NCI-H1417 treated with DMSO at 0.1 percent for 48 hours (cell line): ENCODE measurements at places on chromosomes 1 and 21.

GRCh38 chr1:230350208-230350921 is 75.8 kb downstream of the PGBD5 start:
- no peak for DNase-seq

- DNase-seq: no peak
These were observed 97.8 kb upstream of the LPGAT1 start for GRCh38 chr1:211928290-211928801.

DNA sequence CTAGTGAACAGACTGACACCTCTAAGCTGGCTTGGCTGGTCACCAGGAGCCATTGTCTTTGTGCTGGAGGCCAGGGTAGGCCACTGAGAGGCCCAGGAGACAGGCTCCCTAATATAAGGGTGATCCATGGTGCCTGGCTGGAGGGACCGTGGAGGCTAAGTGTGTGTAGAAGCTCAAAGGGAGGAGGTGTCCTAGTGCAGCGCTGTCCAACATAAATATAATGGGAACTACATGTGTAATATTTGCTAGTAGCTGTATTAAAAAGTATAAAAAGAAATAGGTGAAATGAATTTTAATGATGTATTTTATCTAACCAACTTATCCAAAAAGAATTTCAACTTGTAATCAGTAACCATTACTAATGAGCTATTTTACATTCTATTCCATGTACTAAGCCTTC is 35.0 kb downstream of the SOX13 start:
- no peak for DNase-seq

- DNase-seq: no peak
These were observed 11.4 kb downstream of the DESI2 start for GRCh38 chr1:244664353-244664752.

GRCh38 chr1:150281758-150282557 is at the start of gene CIART:
TSS of gene CIART (plus strand) at chr1:150282554. CDS start at chr1:150283268, 714 bp downstream.
- DNase-seq: peak; percentile 98

DNA sequence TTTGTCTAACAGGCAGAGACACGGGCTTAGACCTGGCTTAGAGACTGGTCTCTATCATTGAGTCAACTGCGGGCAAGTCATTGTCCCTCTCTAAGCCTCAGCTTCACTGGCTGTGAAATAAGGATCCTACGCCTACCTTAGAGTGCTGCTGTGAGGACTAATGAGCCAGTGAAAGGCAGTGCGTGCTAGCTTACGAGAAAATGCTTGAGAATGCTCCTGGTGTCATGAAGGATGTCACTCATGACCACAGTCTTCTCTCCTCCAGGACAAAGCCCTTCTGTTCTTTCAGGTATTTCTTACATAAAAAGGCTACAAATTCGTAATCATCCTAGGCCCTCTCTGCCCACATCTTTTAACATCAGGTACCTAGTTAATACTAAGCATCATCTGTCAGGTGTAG is 16.5 kb upstream of the A3GALT2 start:
- DNase-seq: no peak

DNA sequence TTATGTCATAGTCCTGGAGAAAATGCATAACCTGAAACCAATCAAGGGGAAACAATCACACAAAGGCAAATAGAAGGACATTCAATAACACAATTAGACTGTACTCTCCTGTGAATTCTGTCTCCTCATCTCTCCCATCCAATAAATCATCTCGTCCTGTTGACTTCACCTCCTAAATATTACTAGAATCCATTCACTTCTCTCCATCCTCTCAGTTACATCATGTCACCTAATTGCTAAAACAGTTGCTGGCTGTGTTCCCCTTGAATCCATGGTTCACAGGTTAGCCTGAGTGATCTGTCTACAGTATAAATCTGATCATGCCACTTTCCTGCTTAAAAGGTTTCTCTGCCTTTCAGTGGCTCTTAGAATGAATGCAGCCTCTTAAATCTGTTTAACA is 220.2 kb downstream of the TGFB2 start:
- DNase-seq: no peak

- no peak for DNase-seq
These were observed 1.8 kb downstream of the TXNIP start for GRCh38 chr1:145994391-145995120.

DNA sequence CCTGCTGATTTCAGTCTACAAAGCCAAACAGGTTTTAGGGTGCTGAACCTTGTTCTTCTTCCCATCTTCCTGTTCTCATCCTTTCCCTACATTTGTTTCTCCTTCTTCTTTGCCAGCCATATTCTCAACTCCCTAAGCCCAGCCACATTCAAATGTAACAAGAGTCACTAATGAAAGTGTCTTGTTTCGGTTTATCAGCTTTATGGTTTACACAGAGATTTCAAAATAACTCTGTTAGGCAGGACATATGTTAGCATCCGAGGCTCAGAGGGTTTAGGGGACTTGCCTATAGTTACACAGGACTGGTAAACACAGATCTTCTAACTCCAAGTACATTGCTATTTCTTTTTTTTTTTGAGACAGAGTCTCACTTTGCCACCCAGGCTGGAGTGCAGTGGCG is 61.3 kb downstream of the NDUFS5 start:
- no peak for DNase-seq

GRCh38 chr1:161298116-161298515 is 11.7 kb downstream of the MPZ start:
- DNase-seq: no peak

DNA sequence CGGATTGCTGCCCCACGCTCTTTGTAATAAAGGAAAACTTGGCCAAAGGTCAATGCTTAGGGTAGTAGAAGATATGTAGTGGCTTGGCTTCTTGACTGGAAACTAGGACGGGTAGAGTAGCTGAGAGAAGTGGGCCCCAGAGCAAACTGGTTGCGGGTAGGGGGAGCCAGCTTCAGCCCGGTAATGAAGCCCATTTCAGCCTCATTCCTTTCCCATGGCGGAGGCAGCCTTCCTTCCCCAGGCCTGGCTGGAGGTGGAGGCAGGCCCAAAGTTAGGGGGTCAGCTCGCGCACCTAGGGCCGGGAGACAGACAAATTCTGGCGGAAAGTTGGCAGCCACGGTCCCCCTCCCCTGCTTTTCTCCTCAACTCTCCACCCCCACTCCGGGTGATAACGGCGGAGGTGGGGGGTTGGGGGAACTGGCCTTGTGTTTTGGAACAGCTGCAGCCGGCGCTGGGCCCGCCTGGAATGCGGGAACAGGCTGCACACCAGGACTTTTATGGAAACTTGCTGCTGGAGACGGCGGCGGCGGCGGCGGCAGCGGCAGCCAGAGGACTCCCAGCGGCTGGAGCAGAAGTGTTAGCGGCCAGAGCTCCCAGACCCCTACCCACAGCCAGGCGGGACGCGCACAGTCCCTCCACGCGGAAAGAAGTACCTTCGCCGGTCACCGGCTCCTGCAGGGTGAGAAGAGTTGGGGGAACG is at the start of gene NEXN:
TSS of gene NEXN (plus strand) at position 544 of the 700 bp plus-strand sequence. CDS start 27,483 bp downstream, outside the sequence.
- DNase-seq: no peak

GRCh38 chr21:41227357-41228005 is 59.5 kb downstream of the BACE2 start:
- DNase-seq: no peak

DNA sequence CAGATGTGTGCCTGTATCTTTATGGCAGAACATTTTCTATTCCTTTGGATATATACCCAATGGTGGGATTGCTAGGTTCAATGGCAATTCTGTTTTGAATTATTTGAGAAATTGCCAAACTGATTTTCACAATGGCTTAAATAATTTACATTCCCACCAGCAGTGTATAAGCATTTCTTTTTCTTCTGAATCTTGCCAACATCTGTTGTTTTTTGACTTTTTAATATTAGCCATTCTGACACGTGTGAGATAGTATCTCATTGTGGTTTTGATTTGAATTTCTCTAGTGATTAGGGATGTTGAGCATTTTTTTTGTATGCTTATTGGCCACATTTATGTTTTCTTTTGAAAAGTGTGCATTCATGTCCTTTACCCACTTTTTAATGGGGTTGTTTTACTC is 864.3 kb upstream of the ADAMTS5 start:
- DNase-seq: no peak

DNA sequence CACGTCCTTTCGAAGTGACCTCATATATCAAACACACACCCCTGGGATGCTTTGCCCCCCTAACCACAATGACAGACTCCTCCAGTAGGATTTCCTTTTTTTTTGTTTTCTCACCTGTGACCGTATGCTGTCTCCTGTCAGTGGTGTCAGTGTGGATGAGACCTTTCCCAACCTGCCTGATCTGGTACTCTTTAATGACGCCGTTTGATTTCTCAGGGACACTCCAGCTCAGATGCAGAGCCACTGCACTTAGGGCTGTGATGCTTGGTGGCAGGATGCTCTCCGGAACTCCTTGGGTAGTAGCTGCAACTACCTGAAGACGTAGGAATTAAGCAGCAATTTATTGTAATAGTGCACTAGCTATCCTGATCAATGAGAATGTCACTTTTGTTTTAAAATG is 212.6 kb downstream of the KCTD3 start:
- DNase-seq: no peak

GRCh38 chr21:16468184-16468583 is 738.4 kb downstream of the USP25 start:
- DNase-seq: no peak

GRCh38 chr1:119431836-119432235 is 16.9 kb downstream of the HSD3B2 start:
- no peak for DNase-seq

DNA sequence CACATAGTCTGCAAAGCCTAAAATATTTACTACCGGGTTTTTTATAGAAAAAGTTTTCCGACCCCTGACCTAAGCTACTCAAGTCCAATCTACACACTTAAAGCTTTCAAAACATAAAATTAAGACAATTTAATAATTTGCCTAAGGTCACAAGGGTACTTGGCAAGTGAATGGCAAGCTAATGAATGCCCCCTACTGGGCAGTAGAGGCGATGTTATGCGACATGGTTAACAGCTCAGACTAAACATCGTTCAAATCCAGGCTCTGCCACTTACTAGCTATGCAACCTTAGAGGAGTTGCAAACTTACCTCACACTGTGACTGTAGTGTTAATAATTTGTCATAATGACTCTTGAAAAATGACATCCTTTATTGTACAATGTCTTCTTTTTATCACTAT is 317.2 kb upstream of the NFIA start:
- DNase-seq: peak; percentile 14

- no peak for DNase-seq
These were observed 940 bp upstream of the PRKCZ start for GRCh38 chr1:2049225-2049717.

GRCh38 chr1:237932816-237933215 is 42.1 kb upstream of the ZP4 start:
- no peak for DNase-seq

DNA sequence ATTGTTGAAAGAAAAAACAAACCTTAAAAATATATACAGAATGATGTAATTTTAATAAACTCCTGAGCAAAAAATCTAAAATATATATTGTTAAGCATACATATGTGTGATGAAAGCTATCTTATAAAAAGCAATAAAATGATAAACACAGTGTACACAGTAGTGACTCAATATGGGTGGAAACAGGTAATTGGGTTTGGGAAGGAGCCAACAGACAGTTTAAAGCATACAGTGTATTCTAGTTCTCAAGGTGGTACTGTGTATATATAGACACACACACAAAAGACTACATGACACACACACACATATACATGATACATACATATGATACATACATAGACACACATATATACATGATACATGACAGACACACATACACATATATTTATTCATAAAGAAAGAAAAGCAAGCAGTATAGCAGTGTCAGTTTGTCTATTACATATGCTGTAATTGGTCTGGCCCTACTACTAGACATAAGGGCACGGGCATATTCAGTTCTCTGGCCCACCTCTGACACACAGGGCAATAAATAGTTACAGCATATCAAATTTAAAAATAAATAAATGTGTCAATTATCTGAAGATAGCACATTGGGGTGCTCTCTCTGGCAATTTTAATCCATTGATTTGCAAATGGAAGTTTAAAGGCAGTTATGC is 330.2 kb downstream of the S1PR1 start:
- DNase-seq: no peak

DNA sequence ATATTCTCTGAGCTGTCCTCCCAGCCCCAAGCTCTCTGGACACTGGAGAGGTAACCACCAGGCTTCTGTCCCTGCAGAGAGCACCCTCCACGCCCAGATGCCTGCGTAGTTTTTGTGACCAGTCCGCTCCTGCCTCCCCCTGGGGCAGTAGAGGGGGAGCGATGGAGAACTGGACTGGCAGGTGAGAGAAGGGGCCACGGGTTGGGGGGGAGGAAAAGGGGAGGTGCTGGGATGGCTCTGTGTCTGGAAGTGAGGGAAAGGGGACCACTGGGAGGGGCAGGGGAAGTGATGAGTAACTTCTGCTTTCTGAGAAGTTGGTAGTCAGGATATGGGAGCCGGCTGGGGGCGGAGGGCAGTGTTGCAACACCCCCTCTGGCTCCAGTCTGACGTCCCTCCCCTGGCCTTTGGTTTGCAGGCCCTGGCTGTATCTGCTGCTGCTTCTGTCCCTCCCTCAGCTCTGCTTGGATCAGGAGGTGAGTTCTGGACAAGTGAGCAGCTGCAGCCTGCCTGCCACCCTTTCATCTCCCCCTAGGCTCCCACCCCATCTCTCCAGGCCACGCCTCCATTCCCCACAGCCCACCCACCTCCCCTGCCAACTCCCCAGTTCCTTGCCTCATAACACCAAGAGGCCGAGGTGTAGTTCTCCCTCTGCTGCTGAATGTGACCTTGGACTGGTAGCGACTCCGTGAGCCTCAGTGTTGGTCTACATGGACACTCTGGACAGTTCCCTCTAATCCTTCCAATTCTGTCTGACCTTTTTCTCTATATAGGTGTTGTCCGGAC is 3.1 kb downstream of the ADAMTSL4 start:
- no peak for DNase-seq

DNA sequence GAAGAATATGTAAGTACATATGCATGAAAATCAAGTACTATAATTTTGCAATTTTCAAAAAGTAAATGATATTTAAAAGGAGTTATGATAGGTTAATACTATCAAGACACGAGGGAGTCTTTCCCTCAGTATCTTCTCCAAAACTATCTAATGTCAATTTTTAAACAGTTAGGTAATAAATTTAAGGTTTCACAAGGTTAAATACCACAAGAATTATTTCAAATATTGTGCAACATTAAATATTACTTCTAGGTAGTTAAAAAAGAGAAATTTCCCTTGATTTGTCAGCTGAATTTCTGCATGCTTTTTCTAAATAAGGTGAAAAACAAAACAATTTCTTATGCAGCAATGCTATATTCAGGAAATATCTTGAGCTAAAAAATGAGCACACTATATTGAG is 3.5 kb downstream of the CFHR5 start:
- DNase-seq: no peak

- no peak for DNase-seq
These were observed 14.3 kb upstream of the KRTAP19-8 start for GRCh38 chr21:31052489-31053142.
